ENCODE measurements at places on chromosomes 7 and 10.

GRCh38 chr10:11146402-11147171, 128.9 kb downstream of the CELF2 start:
- DNase-seq, result no peak

GRCh38 chr10:110360857-110361474, 56.2 kb upstream of the SMNDC1 start:
- DNase-seq, result no peak

DNA sequence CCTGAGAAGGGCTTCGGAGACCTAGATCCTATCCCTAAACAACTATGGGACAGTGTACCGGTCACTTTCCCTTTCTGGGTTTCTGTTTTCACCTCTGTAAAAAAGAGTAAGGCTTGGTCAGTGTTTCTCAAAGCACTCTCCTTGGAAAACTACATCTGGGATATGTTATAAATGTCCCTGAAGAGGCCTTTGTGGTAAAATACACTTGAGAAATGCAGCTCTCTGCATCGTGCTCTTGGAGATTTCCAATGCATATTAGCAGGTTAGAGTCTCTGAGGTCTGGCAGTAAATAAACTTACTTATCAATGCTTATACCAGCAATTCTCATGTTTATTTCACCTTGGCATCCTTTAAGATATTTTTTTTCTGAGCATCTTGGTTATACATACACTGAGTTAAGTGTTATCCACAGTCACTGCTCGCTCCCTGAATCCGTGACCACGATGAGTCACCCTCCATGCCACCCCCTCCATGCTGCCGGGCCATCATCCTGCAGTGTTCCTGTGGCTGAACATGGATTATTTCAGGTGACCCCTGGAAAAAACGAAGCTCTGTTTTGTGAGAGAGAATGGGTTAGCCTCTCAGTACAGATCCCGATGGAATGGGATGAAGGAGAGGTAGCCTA, 3.3 kb upstream of the TBXAS1 start:
- DNase-seq, result no peak

GRCh38 chr7:37683246-37684120, at the start of gene GPR141:
Gene GPR141, plus strand, starts transcription at chr7:37683766. Its CDS starts 56,628 bp downstream, at chr7:37740394.
- no peak for DNase-seq

GRCh38 chr7:116229366-116229765, 19.0 kb downstream of the TES start:
- DNase-seq, result no peak

GRCh38 chr7:46129831-46130230, 208.8 kb upstream of the IGFBP3 start:
- no peak for DNase-seq

DNA sequence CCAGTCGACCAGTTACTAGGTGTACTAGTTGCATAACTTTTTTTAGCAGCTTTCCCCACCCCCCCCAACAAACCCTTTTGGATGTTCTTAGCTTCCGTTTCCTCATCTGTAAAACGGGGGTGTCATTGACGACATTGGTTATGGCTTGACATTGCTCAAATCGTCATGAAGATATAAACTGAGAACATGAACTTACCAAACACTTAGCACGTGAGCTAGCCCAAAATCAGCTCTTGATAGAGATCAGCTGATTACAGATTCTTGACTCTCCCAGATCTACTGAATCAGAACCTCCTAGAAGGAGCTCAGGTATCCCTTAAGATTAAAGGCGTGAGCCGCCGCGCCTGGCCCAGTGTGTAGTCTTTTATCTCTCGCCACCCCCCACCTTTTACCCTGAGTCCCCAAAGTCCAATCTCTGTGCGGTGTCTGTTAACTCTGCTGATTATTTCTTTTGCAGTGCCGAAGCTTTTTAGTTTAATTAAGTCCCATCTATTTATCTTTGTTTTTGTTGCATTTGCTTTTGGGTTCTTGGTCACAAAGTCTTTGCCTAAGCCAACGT, 1.0 kb upstream of the GNA12 start:
- DNase-seq, result no peak

GRCh38 chr7:16347066-16347826, 74.1 kb downstream of the CRPPA start:
- DNase-seq, result no peak

DNA sequence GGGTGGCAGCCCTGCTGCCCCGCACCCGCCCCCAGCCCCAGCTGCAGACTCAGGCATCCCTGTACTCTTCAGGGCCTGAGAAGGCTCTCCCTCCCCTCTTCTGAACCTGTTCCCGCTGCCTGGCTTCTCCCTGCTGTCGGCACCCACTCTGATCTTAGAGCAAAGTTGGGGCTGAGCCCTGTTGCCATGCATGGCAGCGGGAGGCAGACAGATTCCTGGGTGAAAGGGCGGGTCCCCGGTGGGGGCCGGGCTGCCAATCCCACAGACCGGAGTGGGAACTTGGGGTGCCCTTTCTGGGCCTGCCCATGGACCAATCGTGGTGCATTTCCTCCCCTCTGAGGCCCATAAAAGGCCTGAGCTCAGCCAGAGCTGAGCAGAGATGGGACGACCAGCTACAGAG, 80.7 kb downstream of the SPDYE5 start:
- no peak for DNase-seq

- DNase-seq, result no peak
These were observed at the start of gene UPK3B for GRCh38 chr7:76509931-76510877. Gene UPK3B, plus strand, starts transcription at chr7:76510552. Its CDS starts 101 bp downstream, at chr7:76510653.

DNA sequence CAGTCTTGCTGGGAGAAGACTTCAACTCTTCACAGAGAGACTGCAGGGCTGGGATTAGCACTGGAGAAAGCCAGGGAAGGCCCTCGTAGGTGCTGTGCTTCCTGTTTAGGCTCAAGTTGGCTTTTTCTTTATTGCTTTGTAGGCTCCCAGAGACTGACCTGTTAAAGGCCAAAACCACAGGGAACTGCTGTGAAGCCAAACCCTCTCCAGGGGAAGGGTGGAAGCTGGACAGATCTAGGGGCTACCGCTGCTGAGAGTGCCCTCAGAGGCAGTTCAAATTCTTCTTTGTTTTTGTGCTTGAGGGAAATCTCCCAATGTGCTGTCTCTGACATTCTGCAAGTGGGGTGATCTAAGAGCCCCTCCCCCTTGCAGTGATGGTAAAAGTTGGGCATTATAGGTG, 198.4 kb downstream of the CNTNAP2 start:
- DNase-seq, result no peak

DNA sequence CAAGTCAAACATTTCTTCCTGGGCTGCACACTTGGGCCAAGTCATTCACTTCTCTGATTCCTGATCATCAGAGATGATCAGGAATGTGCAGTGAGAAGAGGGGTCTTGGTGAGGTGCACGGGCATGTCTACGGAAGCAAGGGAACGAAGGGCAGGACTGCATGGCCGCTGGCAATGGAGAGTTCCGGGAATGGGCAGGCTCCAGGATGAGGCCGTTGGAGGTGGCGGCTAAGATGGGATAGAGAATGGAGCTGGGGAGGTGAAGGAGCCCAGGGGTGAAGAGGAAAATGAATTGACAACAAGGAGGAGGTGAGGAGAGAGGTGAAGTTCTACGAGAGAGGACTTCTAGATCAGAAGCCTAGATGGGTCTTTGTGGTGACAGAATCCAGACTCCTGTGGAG, 260.0 kb downstream of the GRID1 start:
- no peak for DNase-seq

Measured in SK-N-MC (cell line).